ENCODE measurements at places on chromosomes 5 and 9.

DNA sequence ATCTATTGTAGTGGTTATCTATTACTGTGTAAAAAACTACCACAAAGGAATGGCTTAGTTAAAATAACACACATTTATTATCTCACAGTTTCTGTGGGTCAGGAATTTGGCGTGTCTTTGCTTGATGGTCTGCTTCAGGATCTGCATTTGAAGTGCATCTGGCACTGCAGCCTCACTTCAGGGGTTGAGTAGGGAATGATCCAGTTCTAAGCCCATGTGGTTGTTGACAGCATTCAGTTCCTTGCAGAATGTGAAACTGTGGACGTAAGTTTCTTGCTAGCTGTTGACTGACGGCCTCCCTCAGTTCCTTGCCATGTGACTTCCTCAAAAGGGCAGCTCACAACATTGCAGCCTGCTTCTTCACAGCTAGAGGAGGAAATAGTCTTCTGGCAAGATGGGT, 2.1 kb upstream of the OGN start:
- no peak for DNase-seq

DNA sequence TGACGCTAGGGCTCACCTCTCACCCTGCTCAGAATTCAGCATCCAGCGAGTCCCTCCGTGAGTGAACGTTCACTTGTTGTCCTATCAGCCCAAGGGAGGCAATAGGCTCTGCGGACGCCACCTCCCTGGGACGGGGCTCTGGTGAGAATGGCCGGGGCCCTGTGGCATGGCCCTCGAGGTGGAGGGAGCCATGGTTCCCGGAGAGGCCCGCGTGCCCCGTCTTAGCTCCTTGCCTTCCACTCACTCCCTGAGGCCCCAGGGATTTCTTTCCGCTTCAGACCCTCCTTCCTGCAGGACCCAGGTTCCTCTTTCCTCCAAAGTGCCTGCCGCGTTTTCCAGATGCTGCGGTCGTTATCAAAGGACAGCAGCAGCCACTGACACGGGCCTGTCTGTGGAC, 21.5 kb downstream of the EXOC3 start:
- no peak for DNase-seq

GRCh38 chr5:127428748-127429147, 88.7 kb upstream of the PRRC1 start:
- DNase-seq: no peak

DNA sequence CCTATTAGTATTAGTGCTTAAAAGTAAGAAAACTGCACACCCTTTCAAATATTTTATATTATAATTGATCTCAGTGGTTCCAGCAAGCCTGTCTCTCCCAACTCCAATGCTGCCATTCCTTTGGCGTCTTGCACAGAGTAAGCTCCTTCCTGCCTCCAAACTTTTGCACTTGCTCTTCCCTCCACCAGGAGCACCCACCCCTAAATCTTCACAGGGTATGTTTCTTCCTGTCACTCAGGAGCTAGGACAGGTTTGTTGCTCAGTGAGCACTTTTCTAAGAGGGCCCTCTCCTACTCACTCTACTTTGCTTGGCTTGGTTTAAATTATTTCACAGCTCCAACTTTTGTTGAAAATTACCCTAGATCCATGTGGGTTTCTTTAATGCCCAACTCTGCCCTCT, 189.1 kb upstream of the ADRA1B start:
- no peak for DNase-seq

DNA sequence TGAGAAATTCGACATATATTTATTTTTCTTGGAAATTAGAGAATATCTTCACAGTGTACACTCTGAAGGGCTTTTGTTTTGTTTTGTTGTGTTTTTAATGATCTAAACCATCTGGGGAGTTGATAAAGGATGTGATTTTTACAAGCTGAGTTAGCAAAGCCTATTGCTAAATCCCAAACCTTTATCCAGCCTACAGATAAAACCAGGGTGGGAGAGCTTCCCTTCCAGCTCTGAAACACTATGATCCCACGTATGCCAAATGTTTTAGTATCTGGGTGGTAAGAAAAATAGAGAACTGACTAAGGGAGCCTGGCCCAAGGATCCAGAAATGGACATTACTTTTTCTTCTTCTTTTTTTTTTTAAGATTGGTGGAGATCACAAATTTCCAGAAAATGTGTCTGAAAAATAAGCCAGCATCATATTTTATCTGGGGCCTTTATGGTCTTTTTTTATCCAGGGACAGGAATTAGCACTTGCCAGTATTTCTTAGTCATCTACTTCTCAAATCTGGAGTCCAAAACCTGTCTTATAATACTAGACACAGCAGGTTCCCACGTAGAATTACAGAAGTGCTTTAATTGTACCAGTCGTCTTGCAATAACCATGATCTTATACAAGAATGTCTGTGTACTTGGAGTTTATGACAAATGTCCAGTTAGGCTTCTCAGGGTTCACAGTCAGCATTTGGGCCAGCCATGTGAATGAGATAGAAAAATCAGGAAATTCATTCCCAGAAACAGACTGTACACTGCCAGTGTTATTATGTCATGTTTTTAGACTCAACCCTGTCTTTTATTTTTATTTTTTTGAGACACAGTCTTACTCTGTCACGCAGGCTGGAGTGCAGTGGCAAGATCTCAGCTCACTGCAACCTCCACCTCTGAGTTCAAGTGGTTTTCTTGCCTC, 290.8 kb upstream of the MPDZ start:
- DNase-seq: peak; percentile 41

Data from fibroblast of mammary gland (primary cell).